ENCODE measurements at places on chromosomes 13 and 19. TPM values are rescaled to one million over a fixed set of nuclear protein-coding genes. Genes with fewer than 3 reads are reported as not detected.

Gene BEST2
- not detected for total RNA-seq

Gene NXNL1
- not detected for total RNA-seq

DNA sequence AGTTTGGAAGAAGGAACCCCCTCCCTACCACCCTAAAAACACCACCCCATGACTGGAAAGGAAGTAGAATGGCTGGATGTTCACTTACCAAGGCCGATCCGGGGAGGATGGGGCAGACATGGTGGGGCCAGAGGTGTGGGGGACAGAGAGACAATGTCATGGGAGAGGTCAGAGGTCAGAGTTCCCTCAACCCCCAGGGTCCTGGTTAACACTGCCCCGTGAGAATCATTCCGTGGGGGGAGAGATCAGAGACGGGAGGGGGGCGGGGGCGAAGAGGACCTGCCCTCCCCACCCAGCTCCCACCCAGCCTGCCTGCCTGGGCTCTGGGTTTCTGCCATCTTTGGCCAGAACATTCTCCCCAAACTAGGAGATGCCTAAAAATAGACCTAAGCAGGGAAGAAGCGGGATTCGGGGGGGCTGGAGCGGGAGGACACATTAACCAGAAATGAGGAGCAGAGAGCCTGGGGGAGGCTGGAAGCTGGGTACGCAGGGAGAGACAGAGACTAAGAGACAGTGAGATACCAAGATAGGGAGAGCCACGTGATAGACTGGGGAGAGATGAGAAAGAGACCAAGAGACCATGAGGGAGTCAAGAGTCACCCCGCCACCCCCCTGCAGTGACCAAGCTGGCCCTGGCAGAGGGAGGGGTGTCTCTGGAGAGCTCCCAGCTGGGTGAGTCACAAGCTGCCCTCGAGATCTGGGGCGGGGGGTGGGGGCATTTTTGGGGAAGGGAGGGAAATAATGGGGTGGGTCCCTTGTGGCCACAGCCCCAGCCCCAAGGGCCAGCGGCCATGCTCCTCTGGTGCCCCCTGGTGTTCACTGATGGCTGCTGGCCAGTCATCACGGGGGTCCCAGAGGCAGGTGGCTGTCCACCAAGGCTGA, 6.1 kb upstream of the KANK2 start:
- no peaks in the 10 kb centered on the region for H3K36me3 ChIP-seq
- no peaks in the 10 kb centered on the region for H3K27me3 ChIP-seq
- peaks cover 41% of the 10 kb centered on the region for H3K4me1 ChIP-seq
- H3K27ac ChIP-seq: peak overlapping the region; percentile 99
- peak; percentile 80 for DNase-seq

- no peaks in the 10 kb centered on the region for H3K36me3 ChIP-seq
- DNase-seq: peak; percentile 15
- H3K27ac ChIP-seq: peak within 1 kb of the TSS; percentile 63
- H3K4me3 ChIP-seq: peak within 1 kb of the TSS; percentile 87
- H3K4me1 ChIP-seq: peaks cover 21% of the 10 kb centered on the region
Measured at GRCh38 chr13:95644601-95645052, at the start of gene DZIP1. Gene DZIP1 (minus strand): TSS chr13:95644706. CDS start chr13:95642029, 2,677 bp downstream.

DNA sequence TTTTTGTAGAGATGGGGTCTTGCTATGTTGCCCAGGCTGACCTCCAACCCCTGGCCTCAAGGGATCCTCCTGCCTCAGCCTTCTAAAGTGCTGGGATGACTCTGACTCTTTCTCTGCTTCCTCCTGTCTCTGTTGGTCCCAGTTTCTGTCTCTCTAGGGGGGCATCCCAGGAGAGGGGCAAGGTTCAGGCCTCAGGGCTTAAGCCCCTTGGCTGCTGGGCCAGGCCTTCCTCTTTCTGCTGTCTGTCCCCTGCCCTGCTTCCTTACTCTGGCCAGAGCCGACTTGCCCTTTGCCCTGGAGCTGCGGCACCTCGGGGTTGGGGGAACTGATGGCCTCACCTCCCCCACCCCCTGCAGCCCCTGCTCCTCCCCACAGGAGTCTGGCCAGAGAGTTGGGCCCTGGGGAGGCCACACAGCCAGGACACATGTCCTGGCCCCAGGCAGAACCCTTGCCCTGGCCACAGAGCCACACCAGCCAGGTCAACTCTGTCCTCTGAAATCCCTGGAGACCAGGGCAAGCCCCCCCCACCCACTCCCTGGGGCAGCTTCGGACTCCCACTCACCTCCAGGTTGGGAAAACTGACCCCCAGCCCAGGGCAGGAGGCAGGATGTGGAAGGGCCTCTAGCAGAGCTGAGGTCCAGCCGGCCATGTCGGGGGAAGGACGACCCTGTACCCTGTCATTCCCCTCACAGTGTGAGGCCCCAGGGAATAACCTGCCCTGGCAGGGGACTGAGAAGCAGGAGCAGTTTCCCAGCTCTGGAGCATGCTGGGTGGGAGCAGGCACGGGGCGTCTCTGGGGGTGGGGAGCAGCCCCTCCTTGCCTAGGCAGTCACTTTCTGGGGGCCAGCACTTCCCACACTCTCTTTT, 23.7 kb downstream of the CEBPA start:
- H3K27me3 ChIP-seq: no peaks in the 10 kb centered on the region
- peaks cover 4% of the 10 kb centered on the region for H3K4me1 ChIP-seq
- H3K4me3 ChIP-seq: no peak overlapping the region
- no peak overlapping the region for H3K27ac ChIP-seq
- DNase-seq: no peak
